ENCODE measurements at places on chromosomes 11 and 22.

- no peak for DNase-seq
Observed at GRCh38 chr11:3196161-3197043, 22.2 kb downstream of the MRGPRG start.

DNA sequence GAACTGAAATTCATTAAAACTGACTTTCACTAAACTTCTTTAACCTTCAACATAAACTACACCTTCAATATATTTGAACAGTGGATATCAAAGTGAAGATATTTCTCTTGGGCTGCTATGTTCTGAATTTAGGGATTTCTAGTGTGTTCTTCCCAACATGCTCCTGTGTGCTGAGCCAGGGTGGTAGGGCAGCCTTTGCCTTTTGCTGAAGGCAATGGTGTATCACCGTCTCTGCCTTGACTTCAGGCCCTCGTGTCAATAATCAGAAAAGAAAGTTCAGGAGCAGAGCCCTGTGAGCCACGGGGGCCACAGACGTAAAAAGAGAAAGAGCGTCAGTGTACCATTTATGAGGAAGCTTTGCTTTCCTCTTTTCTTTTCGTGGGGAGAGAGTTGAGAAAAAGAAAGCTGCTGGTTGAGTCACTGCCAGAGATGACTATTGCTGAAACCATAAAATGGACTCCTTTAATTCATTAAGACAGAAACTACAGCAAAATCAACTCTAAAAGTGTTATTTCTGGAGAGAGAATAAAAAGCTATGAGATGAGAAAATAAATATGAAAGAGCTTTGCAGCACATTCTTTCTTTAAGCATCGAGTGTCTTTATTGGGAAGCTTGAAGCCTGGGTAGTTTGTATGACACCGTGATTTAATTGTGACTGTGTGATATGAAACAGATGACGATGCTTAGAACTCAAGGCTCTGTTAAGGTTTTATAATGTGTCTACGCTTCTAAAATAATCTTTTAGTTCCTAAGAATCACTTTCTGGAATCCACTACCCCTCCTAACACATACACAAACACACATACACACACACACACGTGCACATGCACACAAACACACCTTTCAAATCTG, 271.8 kb upstream of the MTNR1B start:
- DNase-seq, result peak; percentile 9

DNA sequence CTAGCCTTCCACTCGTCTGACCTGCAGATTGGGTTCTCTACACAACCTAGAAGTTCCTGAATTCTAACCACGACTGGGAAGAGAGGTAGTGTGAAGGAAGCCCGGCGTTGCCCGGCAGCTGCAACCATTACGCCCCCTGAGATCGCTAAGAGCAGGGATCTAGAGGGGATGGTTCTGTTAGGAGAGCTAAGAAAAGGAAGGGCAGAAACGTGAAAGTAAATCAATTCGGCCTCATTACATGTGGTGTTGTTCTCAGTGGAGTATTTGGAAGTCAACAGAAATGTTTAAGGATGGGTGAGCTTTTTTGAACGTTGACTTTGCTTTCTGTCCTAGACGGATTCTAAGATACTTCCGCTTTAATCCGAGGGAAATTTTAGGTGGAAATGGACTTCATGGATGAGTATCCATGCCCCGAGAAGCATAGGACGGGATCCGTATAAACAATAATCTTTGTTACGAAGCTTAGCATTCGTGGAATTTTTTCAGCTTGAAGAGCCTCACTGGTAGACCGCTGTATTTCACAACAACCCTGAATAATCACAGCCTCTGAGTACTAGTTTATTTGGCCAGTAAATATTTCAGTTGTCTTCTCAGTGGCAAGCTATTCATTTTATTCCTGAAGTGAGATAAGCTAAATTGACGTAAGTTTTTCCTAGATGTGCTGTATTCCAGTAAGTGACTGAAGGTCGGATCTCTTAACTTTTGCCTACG, 629 bp downstream of the ATP5MG start:
- DNase-seq, result no peak

DNA sequence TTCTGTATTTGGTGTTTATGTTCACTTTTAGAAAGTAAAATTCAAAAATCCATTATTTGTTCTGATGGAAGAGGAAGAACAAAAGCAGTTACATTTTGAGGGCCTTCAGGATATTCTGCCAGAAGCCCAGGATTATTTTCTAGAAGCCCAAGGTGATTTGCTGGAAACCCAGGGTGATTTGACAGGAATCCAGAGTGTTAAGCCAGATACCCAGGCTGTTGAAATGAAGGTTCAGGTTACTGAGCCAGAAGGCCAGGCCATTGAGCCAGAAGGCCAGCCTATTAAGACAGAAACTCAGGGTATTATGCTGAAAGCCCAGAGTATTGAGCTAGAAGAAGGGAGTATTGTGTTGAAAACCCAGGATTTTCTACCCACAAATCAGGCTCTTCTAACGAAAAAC, 33.1 kb downstream of the CCDC15 start:
- DNase-seq, result no peak

DNA sequence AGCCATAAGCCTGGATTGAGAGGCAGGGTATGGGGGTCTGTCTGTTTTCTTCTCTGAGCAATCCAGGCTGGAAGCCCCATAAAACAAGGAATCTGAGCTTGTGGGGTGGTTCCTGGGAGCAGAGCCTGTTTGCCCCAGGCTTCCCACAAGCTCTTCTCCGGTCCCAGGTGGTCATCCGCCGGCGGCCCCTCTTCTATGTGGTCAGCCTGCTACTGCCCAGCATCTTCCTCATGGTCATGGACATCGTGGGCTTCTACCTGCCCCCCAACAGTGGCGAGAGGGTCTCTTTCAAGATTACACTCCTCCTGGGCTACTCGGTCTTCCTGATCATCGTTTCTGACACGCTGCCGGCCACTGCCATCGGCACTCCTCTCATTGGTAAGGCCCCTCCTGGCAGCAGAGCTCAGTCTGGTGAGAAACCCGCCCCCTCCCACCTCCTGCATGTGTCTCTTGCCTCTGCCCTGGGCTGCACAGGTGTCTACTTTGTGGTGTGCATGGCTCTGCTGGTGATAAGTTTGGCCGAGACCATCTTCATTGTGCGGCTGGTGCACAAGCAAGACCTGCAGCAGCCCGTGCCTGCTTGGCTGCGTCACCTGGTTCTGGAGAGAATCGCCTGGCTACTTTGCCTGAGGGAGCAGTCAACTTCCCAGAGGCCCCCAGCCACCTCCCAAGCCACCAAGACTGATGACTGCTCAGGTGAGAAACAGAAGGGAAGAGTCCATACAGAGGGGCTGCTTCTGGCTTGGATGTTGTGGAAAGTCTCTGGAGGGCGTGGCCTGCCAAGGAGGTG, 11.6 kb downstream of the HTR3A start:
- DNase-seq, result no peak

- peak; percentile 95 for DNase-seq
Observed at GRCh38 chr11:67505605-67506396, 638 bp upstream of the PITPNM1 start.

DNA sequence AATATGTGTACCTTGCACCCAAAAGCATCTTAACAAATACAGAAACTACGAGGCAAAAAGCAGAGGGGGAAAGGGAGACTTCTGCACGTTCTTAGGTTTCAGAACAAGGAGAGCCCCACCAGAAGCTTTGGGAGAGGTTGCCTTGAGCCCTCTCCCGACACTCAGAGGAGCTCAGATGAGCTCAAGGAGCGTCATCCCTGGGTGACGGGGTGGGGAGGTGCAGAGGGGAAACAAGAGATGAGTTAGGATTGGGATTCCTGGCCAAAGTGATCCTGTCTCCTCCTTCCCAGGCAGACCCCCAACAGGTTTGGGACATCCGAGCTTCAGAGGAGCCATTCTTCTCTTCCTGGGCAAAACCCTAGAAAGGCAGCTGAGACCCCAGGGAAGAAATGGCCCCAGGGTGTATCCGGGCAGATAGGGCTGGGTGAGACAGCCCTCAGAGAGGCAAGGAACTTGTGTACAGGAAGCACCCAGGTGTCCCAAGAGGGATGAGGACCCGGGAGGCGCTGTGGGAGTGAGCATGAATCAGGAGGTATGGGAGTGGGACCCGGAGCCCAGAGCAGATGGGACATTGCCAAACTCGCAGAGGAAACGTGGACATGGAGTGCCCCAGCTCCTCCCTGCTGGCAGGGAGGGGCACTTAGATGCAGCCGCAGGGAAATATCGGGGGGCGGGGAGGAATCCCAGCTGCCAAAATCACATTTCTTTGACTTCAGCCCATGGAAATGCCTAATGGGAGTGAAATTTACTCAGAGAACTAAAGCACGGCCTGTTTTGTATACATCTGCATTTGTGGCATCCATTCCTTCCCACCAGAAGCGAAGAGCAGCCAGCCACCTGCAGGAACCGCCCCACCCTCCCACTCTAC, 12.4 kb downstream of the C1QTNF6 start:
- DNase-seq, result no peak

GRCh38 chr11:13140873-13141655, 131.9 kb downstream of the RASSF10 start:
- no peak for DNase-seq

DNA sequence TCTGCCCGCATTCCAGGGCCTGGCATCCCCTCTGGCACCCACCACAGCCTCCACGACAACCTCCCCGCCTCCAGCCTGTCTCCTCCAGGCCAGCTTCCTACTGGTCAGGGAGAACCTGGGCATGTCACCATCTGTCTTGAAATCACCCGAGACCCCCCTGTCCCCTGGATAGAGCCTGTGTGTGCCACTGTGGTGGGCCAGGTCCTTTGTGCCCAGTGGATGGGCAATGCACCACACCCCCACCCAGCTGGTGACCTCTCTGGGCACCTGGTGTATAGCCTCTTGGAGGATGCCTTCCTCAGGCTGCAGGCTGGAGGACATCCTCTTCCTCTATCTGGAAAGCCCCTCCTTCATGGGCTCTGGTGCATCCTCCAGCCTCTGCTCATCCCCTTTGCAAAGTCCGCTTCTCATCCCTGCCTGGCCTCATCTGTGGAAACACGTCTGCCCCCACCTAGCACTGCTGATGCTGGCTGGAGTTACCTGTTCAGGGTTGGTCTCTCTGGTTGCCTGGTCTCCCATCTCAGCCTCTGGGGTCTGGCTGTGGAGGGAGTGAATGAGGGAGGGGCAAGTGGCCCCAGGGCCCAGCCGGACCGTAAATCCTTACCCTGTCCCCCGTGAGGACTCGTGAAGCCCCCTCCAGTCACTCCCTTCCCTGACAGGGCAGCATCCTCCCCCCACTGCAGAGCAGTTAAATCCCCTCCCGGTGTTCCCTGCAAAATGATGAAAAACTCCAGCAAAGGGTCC, 589.6 kb downstream of the TBC1D22A start:
- DNase-seq, result no peak

GRCh38 chr11:129593098-129593497, 217.4 kb downstream of the BARX2 start:
- DNase-seq, result no peak

DNA sequence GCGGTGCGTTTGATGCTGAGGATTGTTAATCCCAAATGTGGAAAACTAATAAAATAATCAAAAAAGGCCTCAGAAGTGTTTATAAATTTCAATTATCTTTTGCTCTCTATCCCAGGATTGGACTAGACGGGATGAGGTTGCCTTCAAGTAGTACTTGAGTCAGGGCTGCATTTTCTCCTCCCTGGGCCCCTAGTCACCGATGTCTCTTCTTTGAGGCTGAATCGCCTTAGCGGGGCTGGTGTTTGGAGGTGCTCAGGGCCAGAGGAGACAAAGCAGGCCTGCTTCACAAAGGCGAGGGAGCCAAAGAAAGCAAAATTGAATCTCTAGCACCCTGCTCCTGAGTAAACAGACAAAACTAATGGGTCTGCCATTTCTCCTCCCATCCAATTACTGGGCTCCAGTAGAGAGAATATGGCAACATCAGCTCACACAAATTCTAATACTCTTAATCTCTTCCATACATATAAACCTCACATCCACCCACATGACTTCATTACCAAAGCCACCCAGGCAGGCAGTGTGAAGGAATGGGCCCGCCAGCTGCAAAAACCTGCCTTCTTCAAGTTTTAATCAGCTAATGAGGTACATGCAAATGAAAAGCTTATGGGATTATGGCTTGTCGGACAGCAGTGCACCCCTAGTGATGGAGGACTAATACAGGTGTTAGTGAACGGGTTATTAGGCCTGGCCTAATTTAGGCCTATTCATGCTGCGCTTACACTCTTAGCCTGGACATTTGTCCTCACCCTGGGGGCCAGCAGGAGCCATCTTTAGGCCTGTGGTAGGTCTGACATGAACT, 52.7 kb upstream of the HTATIP2 start:
- no peak for DNase-seq

DNA sequence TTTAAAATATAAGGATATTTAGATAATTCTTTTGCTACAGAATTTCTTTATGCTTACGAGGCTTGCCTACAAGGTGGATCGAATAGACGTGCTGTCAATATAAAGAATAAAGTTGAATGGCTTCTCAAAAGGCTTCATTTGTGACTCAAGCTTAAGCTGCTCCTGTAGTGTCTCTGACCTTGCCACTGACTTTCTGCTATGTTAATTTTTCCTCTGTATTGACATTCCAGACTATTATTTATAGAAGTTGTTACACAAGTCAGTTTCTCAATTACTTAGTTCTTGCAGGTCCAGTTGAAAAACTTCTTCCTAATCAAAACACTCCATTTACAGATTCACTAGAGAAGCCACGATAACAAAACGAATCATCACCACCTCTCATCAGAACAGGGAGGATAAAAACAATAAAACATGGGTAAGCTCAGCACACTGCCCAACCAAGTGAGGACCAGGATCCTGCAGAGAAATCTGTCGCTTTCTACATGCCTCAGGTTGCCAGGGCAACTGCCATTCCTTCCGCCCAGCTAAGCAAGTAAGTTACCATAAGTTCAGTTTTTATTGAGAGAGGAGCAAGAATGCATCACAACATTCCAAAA, 39.0 kb upstream of the CHKA start:
- DNase-seq, result no peak

GRCh38 chr11:2202071-2202899, 30.7 kb upstream of the TH start:
- no peak for DNase-seq

DNA sequence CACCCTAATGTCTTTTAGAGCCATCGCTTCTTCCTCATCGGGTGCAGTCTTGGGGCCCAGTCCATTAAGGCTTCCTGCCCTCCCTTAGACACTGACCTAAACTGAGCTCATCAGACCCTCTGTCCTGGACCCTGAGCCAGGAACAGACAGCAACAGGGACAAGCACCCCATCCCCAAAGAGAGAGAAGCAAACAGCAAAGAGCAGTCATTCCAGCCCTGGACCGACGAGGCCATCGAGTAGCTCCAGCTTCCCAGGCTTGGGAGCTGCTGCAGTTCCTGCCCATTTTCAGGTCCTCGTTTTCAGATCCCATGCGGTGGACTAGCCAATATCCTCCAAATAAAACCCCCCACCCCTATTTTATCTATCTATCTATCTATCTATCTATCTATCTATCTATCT, 25.8 kb upstream of the CACNG2 start:
- DNase-seq, result no peak

- no peak for DNase-seq
Observed at GRCh38 chr11:12889243-12889642, 119.9 kb upstream of the RASSF10 start.
